OCI-LY7 (cell line): ENCODE measurements at places on chromosomes 1 and 21. TPM values are rescaled to one million over a fixed set of nuclear protein-coding genes. Genes with fewer than 3 reads are reported as not detected.

Gene TMOD4
- 1.4 and 2.4 TPM in 2 replicates for total RNA-seq

GRCh38 chr1:235513495-235514366 is 9.5 kb upstream of the B3GALNT2 start:
- DNase-seq = peak; percentile 65

DNA sequence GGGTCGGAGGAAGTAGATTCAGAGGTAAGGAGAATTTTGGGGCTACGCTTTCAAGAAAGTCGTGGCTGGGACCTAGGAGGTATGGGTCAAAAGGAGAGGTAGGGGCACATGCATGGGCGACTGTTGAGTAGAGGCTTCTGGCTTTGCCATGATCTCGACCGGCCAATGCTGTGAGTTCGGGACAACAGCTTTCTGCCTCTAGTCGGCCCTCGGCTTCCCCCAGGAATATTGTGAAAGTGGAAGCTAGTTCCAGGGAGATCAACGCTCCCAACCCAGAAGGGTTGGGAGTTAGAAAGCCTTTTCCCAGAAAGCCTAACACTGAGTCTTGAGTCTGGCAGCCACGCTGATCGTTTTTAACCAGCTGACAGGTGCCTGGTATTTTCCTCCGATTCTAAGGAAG is 69.0 kb downstream of the ZNF678 start:
- DNase-seq = no peak

DNA sequence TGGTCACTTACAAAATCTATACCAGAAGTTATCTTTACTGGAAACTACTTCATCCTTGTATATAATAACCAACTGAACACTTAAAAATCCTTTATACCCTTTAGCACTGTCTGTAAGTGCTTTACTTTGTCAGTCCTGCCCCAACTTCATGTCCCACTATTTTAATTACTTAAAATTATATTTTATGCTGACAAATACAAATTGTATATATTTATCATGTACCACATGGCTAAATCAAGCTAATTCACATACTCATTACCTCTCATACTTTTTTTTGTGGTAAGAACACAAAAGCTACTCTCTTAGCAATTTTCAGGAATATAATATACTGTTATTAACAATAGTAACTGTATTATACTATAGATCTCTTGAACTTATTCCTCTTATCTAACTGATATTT is 63.0 kb downstream of the EVI5 start:
- no peak for DNase-seq
